Left kidney (tissue), 8 donors: ENCODE measurements at places on chromosomes 2 and 18. TPM values are rescaled to one million over a fixed set of nuclear protein-coding genes. Genes with fewer than 3 reads are reported as not detected.

COLEC12 gene
- 23.3 TPM for polyA plus RNA-seq

FBXO36 gene
- 7.6 TPM for polyA plus RNA-seq

FOXI3 gene
- polyA plus RNA-seq, result 0.22 TPM

CPS1 gene
- polyA plus RNA-seq, result 6.1 TPM
